ENCODE measurements at places on chromosomes 12 and 14. TPM values are rescaled to one million over a fixed set of nuclear protein-coding genes. Genes with fewer than 3 reads are reported as not detected.

Gene LALBA
- not detected for polyA plus RNA-seq

Gene ANKS1B
- polyA plus RNA-seq, result 2.2 TPM

Gene PRB2
- polyA plus RNA-seq, result not detected

Gene PRR4
- 4.1 TPM for polyA plus RNA-seq

Gene HOXC12
- polyA plus RNA-seq, result 0.48 TPM

Gene CMA1
- polyA plus RNA-seq, result not detected

Gene TOMM20L
- polyA plus RNA-seq, result 1.8 TPM
